ENCODE measurements at places on chromosomes 4 and X. TPM values are rescaled to one million over a fixed set of nuclear protein-coding genes. Genes with fewer than 3 reads are reported as not detected.

The TEX13D gene
- not detected for polyA plus RNA-seq

The COX18 gene
- polyA plus RNA-seq = 16.4 TPM

The CWH43 gene
- polyA plus RNA-seq = not detected

The NAT8L gene
- polyA plus RNA-seq = not detected

The PHEX gene
- 0.24 TPM for polyA plus RNA-seq

The TMPRSS11A gene
- polyA plus RNA-seq = not detected

The PAGE1 gene
- not detected for polyA plus RNA-seq

The USP17L19 gene
- not detected for polyA plus RNA-seq

The OCRL gene
- polyA plus RNA-seq = 29.6 TPM

The CENPVL2 gene
- not detected for polyA plus RNA-seq

The HTN3 gene
- not detected for polyA plus RNA-seq

The GRIA3 gene
- 0.06 TPM for polyA plus RNA-seq

The CCDC160 gene
- polyA plus RNA-seq = 0.06 TPM

The MRFAP1 gene
- polyA plus RNA-seq = 298 TPM

- DNase-seq = no peak
Measured at GRCh38 chr4:168797194-168797593, 212.9 kb downstream of the CBR4 start.

DNA sequence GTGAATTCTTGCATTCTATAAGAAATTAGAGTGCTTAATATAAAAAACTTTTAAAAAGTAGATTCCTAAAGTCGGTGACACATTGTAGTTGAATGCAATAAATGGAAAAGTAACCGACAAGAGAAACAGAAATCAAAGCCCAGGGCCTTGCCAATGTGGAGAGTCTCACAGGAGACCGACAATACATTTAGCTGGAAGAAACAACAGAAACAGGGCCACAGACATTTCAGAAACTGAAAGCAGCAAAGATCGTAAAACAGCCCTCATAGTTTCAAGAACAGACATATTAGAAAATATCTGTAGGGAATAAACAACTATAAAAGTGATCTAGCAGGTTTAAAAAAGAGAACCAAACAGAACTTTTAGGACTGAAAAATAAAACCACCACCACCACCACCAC, 49.5 kb downstream of the STAP1 start:
- DNase-seq = no peak

- DNase-seq = no peak
Measured at GRCh38 chr4:153533387-153533786, 67.2 kb downstream of the TMEM131L start.

- DNase-seq = no peak
Measured at GRCh38 chrX:13658602-13659001, 5.7 kb downstream of the TCEANC start.

DNA sequence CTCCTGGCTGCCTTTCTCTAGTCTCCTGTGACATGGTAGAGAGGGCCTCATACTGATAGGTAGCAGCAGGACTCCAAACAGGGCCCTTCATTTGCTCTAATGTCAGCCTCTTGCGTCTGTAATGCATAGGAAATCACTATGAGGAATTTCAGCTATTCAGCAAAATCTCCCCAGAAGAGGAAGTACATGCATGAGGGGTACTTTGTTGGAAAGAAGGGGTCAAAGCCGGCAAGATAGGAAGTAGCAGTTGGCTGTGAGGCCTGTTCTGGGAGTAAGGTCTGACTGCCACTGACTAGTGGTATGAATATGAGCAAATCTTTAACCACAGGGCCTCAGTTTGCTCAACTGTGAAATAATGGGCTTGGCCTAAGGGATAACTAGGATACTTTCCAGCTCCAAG, 283.2 kb downstream of the ARHGAP10 start:
- DNase-seq = no peak

GRCh38 chr4:10006601-10007435, 14.5 kb downstream of the SLC2A9 start:
- no peak for DNase-seq

GRCh38 chr4:36152735-36153134, 91.6 kb downstream of the ARAP2 start:
- DNase-seq = no peak

- no peak for DNase-seq
Measured at GRCh38 chr4:156962058-156962358, 9.6 kb downstream of the PDGFC start.

GRCh38 chr4:108313546-108314339, 145.0 kb upstream of the LEF1 start:
- DNase-seq = no peak

DNA sequence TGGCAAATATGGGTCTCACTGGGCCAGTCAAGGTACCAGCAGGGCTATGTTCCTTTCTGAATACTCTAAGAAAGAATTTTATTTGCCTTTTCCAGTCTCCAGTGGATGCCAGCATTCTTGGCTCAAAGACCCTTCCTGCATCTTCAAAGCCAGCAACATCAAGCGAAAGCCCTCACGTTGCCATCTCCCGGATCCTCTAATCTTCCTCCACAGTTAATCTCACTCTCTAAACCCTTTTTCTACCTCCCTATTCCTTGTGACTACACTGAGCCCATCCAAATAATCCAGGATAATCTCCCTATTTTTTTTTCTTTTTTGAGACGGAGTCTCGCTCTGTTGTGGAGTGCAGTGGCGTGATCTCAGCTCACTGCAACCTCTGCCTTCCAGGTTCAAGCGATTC, 23.4 kb downstream of the RFC1 start:
- DNase-seq = no peak

DNA sequence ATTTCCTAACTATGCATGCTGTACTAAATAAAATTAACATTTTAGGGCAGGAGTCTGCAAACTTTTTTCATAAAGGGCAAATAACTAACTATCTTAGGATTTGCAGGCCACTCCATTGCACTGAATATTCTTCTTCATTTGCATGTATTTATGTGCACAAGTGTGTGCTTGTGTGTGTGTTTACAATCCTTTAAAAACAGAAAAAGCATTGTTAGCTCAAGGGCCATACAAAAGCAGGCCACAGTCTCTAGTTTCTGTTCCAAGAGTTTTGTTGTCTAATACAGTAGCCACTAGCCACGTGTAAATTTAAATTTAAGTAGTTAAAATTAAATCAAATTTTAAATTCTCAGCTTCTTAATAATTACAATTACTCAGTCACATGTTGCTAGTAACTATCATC, 621.8 kb downstream of the TMA16 start:
- no peak for DNase-seq

DNA sequence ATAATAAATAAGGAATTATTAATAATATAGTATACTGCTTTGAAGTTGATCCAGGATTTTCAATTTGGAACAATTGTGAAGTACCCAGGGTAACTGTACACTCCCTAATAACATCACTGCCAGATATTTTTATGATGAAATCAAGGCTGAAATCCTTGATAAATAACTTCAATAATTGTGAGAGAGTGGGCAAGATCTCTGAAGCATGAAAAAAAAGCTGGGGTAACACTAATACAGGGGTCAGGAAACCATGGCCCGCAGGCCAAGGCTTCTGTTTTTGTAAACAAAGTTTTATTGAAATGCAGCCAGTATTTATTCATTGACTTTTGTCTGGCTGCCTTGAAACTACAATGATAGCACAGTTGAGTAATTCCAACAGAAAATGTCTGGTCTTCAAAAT, 41.6 kb downstream of the CPEB2 start:
- no peak for DNase-seq

- no peak for DNase-seq
Measured at GRCh38 chr4:16508968-16509367, 282.7 kb upstream of the TAPT1 start.

DNA sequence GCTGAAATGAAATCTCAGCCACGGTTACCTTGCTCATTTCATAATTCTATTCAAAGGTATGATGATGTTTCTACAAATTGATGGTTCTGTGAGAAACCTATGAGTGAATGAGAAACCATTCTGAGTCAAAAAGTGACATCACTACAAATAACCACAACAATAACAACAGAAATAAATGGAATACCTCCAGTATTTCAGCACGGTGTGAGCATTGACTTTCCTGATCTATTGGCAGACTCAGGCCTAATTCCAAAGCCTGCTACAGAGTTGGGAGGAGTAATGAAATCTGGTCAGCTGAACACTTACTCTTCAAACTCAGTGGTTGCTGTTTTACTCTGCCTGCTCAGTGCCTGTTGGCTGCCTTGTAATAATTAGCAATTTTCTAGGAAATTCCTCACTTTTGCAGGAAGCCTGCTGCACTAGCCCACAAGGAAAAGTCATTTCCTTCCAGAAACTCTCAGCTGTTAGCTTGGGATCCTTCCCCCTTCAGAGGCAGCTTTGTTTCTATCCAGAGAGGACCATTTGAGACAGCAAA, 18.8 kb upstream of the SYNPO2 start:
- DNase-seq = peak; percentile 20

GRCh38 chrX:129600981-129601424, 53.8 kb downstream of the APLN start:
- no peak for DNase-seq

GRCh38 chrX:134406356-134407064, 53.5 kb upstream of the HPRT1 start:
- DNase-seq = no peak

- peak; percentile 49 for DNase-seq
Measured at GRCh38 chr4:4430492-4431195, 43.7 kb downstream of the NSG1 start.

- no peak for DNase-seq
Measured at GRCh38 chr4:37641886-37642849, 44.0 kb downstream of the RELL1 start.

- no peak for DNase-seq
Measured at GRCh38 chrX:54992911-54993622, 921 bp downstream of the PFKFB1 start.

DNA sequence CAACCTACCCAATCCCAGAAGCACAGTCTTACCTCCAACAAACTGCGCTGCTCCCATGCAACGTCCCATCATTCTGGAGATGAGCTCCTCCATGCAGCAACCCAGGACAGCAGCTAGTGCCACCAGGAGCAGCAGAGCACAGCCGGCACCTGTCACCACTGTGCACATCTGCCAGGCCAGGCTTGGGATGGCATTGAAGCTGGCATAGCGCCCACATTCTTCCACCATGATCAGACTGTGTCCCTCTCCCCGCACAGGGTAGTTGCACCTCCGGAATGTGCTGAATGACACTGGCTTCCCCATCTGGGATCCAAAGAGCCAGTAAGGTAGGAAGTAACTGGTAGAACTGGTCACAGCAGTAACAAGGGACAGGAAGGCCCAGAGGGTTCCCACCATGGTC, 8.8 kb downstream of the LHFPL1 start:
- no peak for DNase-seq

GRCh38 chrX:12997906-12998687, 23.2 kb downstream of the TMSB4X start:
- DNase-seq = no peak

GRCh38 chr4:24719615-24720014, 75.8 kb upstream of the SOD3 start:
- no peak for DNase-seq

- no peak for DNase-seq
Measured at GRCh38 chr4:145824463-145824862, 114.2 kb downstream of the ZNF827 start.

DNA sequence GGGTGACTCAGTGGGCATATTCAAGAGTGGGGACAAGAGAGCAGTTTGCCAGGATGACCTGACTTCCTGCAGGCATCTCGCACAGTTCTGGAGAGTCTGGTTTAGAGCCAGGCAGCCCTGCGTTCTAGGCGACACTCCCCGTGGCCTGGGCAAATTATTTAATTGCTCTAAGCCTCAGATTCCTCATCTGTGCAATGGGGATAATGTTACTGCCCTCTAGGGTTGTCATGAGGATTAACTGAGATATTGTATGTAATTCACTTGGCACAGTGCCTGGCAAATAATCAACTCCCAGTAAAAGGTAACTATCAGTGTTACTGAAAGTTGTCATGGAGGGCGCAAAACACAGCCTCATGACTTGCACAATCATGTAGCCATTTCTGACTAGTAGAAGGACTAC, 48.8 kb upstream of the PITX2 start:
- DNase-seq = no peak

DNA sequence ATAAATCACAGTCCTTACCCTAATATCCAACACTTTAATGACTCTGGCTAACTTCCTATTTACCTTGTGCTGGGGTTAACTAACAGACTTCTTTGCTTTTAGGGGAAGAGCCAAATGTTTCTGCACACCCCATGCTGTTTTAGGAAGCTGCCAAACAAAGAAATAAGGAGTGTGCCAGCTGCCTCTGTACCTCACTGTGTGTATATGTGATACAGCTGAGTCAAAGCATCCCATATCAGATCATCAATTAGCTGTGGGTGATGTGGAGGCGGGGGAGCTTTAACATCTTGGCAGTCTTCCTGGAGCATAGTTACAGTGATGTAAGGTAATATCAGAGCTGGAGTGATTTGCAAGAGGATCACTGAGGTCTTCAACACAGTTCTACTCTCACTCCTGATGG, 95.4 kb downstream of the COL25A1 start:
- peak; percentile 36 for DNase-seq

GRCh38 chr4:182886205-182886604, 31.0 kb downstream of the DCTD start:
- DNase-seq = no peak

DNA sequence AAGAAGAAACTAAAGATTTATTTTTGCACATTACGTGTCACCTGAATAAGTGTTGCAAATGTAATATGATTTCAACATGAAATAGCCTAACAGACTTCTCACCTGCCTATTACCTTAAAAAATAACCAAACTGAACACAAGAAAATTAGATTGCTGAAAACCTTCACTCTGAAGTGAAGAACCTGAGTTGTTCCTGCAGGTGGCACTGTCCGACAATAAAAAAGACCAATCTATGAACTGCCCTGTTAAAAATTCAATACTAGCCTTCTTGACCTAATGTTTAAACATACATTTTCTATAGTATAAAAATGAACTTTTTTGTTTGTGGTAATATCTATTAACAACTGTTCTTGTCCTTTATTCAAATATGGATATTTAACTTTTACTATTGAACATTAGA, 69.2 kb upstream of the PNPLA4 start:
- DNase-seq = no peak

GRCh38 chr4:120842031-120842430, 80.5 kb downstream of the PRDM5 start:
- peak; percentile 34 for DNase-seq

DNA sequence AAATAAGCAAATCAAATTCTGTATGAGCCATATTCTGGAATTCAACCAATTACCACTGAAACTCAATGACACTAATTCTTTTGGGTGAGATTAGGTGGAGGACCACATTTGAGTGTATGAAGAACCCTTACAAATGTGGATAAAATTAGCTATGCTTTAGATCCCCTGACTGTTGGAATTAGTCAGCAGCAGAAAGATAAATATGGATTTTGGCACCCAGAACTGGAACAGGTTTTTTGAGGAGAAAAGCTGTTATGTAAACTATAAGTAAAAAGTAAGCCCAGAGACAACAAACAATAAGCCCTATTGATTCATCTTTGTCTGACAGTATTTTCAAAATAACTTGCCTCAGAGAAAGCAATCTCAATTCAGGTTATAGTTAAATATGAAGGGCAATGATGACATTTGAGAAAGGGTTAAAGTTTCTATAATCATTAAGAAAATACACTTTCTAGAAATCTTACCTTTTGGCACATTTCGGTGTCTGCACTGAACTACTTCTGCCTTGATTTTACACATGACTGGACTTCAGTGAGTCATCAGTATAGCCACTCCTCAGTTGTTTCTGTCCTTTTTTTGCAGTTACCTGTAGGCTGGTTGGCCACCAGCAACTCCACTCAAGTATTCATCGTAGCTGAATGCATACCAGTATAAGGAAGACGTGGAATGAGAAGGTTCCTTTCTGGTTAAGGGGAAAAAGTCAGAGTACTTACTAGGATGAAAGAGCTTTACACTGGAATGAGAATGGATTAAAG, 80.0 kb downstream of the KCTD8 start:
- no peak for DNase-seq

- no peak for DNase-seq
Measured at GRCh38 chr4:180081072-180081471, 2162.1 kb upstream of the TENM3 start.
